B cell (primary cell): ENCODE measurements at places on chromosomes 7 and 10. TPM values are rescaled to one million over a fixed set of nuclear protein-coding genes. Genes with fewer than 3 reads are reported as not detected.

The ZNF277 gene
- 9.5 and 12.6 TPM in 2 replicates for polyA plus RNA-seq

The OR9A2 gene
- polyA plus RNA-seq: not detected in 2 replicates

The DGKB gene
- polyA plus RNA-seq: not detected in 2 replicates

The PAX2 gene
- polyA plus RNA-seq: 0.07 and 0.12 TPM in 2 replicates

The NXPH1 gene
- polyA plus RNA-seq: not detected in 2 replicates
